ENCODE measurements at places on chromosomes 2 and 18.

DNA sequence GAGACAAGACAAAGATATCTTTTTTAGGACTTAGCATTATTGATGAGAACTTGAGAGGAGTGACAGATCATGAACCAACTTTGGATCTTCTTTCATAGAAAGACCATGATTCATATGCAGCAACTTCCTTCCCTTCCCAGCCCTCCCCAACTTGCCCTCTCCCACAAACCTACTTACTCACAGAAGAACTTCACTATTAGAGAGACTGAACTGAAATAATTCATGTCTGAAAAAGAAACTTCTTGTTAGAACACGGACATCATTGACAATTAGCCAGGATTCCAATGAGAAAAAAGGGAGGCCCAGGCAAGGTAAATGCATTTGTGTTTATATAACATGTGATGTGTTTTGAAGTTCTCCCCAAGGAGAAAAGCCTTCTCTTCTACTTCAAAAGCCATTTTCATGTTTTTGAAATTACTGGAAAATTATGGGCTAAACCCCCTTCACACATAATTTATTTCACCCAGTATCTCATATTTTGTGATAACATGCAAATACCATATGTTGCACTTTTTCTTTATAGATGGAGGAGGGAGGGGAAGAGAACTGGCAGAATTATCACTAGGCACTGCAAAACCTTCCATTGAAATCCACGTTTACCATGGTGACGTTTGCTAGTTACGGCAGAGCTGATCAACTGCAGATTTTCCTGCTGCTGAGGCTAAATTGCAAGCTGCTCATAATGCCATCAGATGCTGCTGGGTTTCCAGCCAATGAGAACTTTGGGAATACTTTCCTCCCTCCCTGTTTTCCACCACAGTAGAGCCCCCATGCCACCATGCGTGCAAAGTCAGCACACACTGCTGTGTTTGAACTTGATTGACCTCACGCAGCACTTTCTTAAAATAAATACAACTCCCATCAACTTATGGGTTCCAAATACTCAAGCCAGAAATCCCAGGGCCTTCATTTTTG is 294.7 kb downstream of the MEIS1 start:
- no peak for DNase-seq

DNA sequence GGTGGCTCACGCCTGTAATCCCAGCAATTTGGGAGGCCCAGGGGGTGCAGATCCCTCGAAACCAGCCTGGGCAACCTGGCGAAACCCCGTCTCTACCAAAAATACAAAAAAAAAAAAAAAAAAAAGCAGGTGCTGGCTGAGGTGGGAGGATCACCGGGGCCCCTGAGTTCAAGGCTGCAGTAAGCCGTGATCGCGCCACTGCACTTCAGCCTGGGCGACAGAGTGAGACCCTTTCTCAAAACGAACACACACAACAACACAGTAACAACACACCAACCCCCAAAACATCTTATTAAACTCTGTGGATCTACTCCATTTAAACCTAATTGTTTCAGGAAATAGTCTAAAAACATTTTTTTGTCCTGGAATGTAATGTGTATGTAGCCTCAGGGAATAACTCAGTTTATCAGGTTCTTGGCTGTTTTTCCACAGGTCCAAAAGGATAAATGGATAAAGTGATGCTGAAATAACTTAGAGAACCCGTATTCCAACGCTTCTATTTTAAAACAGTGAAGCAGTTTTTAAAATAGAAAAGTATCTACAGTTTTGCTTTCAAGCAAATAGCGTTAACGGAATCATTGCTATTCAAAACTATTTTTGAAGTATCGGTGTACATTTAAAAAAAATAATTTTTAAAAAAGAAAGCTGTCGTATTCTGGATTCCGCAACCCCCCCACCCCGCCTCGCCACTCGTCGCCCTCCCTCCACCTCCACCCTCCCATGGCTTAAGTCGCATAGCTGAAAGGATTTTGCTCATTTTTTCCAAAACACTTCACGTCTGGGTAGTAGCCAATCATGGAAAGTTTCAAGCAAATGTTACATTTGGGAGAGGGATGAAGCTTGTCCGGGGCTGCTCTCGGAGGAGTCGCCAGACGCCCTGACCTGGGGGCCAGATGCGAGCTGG is 895 bp upstream of the GLS start:
- DNase-seq, result peak; percentile 80

GRCh38 chr2:82641598-82642180 is 1817.4 kb downstream of the SUCLG1 start:
- DNase-seq, result no peak

DNA sequence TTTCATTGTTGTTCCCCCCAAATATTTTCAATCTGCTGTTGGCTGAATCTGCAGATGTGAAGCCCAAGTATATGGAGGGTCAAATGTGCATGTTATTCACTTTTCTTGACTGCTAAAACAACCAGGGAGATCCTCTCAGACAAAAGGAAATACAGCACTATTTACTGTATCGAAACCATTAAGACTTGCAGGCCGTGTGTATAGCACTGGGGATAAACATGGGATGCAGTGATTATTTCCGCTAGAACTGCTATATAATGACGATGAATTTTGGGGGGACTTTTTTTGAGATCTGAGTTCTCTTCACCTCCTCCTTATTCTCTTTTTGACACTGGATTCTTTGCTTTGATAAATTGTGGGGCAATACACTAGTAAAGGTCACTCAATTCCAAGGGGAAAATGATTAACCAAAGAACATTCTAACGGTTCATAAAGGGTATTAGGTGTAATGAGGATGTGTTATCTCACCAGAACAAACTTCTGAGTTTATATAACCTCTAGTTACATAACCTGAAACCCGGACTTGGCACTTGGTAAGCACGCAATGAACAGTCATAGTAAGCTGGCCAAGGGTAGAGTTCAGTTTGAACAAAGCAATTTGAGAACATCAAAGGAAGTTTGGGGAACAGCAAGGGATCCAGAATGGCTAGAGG is 3.5 kb upstream of the UGT1A1 start:
- no peak for DNase-seq

GRCh38 chr18:79938196-79938595 is 13.3 kb downstream of the SLC66A2 start:
- DNase-seq, result peak; percentile 34

DNA sequence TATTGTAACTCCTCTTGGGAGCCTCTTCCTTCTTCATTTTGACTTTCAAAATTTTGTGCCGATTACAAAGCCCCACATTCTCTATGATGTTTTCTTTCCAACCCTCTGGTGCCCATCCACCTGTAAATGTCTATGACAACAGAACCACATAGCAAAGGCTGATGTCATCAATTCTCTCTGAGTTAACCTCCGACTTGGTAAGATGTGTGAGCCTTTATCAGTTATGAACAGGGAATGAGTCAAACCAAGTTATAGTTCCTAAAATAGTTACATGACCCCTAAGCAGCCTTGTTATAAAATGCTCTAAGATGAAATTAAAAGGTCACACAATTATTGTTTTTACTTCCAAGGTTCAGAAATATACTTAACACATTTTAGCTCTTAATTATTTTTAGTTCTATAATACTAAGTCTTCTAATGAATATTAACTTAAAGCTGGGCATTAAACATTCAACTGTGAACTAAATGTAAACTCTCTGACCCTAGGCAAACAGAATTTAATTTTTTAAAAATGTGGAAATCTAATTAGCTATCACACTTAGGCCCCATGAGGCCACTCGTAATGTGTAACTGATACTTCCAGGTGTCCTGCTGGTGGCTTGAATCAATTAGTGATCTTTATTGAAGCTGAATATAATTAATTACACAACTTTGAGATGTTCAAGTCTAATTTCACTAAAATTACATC is 102.3 kb upstream of the CYRIA start:
- DNase-seq, result no peak
